LoVo (cell line): ENCODE measurements at places on chromosomes 11 and 22.

- DNase-seq = no peak
Observed at GRCh38 chr11:61176446-61176845, 15.2 kb upstream of the VPS37C start.

- DNase-seq = no peak
Observed at GRCh38 chr22:33975841-33976240, 55.6 kb upstream of the LARGE1 start.

DNA sequence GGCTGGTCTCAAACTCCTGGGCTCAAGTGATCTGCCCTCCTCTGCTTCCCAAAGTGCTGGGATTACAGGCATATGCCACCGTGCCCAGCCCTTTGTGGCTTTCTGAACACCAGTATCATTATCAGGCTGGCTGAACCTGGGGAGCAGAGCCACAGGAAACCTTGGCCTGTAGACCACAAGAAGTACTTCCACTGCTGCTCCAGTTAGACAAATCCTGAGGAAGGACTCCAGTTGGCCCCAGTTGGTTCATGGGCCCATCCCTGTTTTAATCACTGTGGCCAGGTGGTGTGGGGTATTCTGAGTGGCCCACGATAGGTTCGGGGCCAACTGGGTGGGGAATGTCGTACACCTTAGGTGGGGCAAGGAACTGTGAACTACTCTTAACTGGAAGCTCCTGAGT, 5.5 kb upstream of the DUSP18 start:
- no peak for DNase-seq

GRCh38 chr11:111632516-111633220, 30.4 kb downstream of the SIK2 start:
- no peak for DNase-seq

DNA sequence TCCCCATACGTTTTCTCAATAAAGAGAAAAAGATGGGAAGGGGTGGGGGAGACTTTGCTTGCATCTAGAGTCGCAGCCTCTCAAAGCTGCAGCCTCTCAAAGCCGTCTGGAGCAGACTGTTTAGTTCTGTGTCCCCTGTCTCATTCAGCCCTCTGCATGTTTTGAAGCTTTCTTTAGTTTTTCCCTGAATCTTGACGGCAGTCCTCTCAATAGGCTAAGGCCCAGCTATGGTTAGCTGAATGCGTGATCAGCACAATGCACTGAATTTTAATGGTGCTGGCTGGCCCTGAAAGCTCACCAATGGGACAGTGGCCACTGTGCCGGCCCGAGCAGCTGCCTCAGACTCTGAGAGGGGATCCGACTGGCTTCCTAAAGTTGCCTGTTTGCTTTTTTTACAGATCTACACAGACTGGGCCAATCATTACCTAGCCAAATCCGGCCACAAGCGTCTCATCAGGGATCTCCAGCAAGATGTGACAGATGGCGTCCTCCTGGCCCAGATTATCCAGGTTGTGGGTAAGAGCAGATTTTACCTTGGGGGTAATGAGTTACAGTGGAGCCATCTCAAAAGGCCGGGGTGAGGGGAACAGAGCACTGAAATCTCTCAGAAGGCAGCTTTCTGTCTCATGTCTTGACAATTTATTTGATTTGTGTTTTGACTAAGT, 119.6 kb downstream of the NAV2 start:
- no peak for DNase-seq

DNA sequence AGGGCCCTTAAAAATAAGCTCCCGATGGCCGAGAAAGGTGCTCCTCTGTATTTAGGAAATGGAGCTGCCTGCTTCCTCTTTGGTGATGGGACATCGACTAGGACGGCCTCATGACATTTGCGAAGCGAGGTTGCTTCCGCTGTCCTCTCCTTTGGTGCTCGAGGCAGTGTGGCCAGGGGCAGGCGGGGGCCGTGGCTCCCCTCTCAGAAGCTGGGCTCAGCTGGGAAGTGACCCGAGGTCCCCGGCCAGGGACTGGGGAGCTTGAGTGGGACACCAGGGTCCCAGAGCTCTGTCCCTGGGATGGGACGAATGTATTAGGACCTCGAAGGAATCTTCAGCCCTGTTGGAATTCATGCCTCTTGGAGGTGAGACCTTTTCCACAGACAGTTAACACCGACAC, 151.1 kb downstream of the CTTN start:
- no peak for DNase-seq

DNA sequence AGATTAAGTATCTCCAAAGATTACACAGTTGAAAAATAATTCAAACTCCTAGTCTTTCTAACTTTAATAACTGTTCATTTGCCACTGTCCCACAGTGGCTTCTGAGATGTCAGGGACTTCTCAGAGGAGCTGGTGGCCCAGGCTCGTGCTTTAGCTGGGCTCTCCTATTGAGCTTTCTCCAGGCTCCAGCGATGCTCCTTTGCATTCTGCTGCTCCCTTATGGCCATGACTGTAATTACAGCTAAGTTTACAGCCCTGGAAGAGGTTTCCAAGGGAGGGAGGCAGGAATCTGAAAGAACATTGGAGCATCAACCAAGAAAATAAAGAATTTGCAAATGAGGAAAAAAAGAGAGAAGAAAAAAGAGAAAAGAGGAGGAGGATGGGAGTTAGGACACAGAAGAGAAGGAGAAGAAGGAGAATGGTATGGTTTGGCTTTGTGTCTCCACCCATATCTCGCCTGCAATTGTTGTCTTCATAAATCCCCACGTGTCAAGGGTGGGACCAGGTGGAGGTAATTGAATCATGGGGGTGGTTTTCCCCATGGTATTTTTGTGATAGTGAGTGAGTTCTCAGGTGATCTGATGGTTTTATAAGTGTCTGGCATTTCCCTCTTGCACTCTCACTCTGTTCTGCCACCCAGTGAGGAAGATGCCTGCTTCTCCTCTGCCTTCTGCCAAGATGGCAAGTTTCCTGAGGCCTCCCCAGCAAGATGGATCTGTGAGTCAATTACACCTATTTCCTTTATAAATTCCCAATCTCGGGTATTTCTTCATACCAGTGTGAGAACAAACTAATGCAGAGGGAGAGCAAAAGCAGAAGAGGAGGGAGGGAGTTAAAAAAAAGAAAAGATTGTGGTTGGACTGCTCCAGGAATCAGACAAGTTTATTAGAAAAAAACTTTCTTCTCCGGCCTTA, 857.0 kb downstream of the KCNA4 start:
- peak; percentile 53 for DNase-seq

GRCh38 chr11:1880746-1881441, 10.8 kb downstream of the PRR33 start:
- DNase-seq = no peak

GRCh38 chr11:128565881-128566280, 21.5 kb downstream of the ETS1 start:
- DNase-seq = peak; percentile 56

DNA sequence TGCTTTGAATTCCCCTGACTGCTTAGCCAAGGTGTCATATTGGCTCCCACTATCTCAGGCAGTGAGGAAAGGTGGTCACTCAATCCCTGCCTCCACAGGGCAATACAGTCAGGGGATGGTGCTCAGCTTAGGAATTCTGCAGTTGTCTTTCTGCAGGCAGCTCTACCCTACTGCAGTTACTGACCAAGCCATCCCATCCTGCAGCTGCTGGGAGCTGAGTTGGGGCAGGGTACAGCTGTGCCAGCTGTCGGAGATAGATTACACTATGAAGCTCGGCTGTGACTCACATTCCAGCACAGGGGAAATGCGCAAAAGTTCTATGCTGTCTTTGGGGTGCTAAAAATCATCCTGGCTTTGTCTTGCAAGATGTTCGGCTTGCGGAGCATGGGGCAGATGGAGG, 4.4 kb upstream of the DAGLA start:
- no peak for DNase-seq

DNA sequence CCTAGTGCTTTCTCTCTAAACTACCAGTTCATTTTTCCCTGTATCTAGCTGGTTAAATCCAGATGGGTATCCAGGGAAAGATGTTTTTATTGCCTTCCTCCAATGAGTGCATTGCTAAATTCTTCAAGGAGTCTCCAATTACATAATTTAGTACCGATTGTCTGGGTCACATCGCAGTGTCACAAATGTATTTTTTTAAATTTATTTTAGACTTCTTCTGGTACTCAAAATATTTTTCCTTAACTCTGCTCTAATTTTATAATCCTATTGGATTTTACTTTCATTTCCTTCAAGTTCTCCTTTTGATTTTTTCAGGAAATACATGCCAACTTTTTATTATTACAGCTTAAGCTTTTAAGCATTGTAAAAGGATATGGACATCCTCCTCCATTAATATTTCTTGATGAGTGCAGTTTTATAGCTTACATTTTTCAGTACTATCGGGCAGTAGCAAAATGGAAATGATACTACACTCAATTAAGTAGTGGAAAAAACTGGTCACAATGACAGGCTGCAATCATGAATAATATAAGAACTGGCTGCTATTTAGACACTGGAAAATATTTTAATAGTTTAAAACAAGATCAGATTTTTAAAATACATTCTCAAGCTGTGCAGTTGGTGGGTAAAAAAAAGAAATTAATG, 20.3 kb downstream of the BBOX1 start:
- DNase-seq = no peak

- DNase-seq = no peak
Observed at GRCh38 chr11:84642500-84642899, 984.6 kb downstream of the DLG2 start.

GRCh38 chr11:61897387-61898246, 6.3 kb upstream of the FADS3 start:
- peak; percentile 43 for DNase-seq

GRCh38 chr11:13440100-13440855, 22.7 kb downstream of the BTBD10 start:
- DNase-seq = peak; percentile 57

GRCh38 chr11:124278261-124278660, 22.1 kb downstream of the OR8G5 start:
- DNase-seq = no peak

- no peak for DNase-seq
Observed at GRCh38 chr22:33873186-33873585, 47.1 kb downstream of the LARGE1 start.

- DNase-seq = no peak
Observed at GRCh38 chr11:68287419-68287818, 15.6 kb upstream of the C11orf24 start.

GRCh38 chr11:76174330-76174729, 32.0 kb downstream of the WNT11 start:
- no peak for DNase-seq

DNA sequence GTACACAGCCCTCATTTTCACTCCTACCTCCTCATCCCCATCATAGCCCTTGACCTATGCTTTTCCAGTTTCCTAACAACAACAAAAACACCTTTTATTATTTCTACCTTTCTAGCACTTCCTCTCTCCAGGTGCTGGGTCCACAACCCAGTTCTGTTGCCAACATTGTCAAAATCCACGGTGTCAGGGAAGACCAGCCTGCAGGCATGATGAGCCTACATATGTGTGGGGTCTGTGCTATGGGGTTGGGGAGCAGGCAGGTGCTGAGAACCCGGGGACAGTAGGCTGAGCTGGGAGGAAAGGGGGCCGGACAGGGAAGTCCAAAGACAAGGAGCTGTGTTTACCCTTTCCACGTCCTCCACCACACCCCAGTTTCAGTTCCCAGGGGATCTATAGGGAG, 711 bp upstream of the ZPR1 start:
- DNase-seq = no peak

DNA sequence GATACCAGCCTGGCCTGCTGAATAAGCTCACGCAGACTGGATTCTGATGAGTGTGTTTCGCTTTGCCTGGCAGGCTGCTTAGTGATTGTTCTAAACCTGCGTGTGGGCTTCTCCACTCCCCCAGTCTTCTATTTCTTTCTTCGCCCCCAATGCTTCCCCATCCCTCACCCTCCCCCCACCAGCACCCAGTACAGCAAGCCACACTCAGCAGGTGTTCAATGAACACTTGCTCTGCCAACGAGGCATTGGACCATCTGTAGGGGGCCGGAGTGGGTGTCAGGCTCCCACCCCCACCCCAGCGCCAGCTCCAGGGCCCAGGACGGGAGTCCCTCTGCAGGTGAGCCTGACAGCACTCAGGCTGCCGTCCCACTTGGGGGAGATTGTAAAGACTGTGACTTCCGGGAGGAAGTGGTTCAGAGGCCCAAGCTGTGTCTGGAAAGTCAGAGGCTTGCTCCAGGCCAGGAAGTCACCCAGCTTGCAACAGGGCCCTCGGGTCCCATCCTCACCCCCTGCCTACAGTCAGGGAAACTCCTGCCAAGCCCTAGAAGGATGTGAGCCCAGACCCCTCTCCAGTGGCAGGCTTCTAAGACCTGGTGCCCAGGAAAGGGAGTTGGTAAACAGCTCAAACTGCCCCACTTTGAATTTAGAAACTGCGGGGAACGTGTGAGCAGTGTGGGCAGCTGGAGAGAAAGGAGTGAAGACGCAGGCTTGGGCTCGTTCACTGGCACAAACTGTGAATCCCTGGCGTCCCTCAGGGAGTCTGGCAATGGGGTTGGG, 66.3 kb upstream of the PRDM11 start:
- DNase-seq = no peak

GRCh38 chr22:21818487-21819182, 48.8 kb downstream of the MAPK1 start:
- DNase-seq = no peak

DNA sequence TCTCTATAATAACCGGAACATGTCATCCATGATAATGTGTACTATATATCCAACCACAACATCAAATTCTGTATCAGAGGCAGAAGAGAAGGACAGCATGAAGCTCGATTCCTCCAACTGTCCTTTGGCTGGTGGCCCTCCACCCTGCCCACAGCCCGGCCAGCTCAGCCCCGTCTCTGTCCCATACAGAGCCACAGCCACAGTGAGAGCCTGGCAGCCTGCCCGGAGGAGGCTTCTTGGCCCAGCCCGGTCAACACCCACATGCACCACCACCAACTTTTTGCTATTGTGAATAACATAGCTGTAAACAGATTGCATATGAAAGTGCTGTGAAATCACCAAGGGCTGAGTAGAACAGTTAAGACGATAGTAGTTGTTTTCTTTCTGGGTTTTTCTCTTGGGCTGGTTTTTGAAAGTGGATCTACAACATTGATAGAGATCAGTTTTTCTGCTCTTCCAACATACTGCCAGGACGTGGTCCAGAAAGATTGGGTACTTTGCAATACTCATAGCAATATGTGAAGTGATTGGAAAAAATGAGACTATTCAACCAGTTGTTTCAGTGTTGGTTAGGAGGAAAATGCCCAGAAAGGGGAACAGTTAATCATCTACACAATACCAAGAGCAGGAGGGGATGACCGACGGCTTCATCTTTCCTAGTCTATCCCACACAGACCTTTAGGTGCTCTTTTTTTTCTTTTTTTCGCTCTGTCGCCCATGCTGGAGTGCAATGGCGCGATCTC, 6.9 kb upstream of the TUBA8 start:
- no peak for DNase-seq

DNA sequence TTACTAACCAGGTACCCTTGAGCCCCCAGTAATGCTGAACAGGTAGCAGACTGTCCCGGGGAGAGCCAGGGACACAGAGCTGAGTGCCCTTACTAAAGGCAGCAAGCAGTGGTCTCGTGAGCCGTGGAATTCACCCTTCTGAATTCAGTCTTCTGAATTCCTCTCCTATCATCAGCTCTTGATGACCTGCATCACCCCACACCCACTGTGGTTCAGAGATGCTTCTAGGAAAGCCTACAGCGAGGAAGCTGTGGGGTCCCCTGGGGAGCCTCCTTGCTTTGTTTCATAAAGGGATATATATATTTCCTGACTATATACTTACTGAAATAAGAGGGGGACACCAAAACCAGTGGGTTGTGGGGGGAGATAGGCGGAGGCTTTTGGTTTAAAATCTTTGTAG, 2.6 kb downstream of the SPATA19 start:
- no peak for DNase-seq
